ENCODE measurements at places on chromosomes 1 and 21.

DNA sequence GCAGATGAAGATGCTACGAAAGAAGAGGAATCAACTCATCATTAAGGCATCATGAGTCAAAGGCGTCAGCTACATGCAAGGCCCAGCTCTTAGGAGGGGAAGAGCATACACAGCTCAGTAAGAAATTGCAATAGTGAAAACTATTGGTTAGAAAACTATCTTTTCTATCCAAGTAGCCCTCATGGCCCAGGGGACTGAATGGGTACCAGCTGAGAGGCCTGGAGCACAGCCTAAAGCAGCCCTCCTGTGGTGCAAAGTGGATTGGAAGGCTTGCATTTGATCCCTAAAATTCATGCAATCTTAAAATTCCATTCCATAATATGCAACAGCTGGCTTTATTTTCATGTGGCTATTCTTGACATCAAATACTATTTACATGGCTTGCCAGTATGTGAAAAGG lies 251.8 kb upstream of the USP24 start:
- DNase-seq: no peak

DNA sequence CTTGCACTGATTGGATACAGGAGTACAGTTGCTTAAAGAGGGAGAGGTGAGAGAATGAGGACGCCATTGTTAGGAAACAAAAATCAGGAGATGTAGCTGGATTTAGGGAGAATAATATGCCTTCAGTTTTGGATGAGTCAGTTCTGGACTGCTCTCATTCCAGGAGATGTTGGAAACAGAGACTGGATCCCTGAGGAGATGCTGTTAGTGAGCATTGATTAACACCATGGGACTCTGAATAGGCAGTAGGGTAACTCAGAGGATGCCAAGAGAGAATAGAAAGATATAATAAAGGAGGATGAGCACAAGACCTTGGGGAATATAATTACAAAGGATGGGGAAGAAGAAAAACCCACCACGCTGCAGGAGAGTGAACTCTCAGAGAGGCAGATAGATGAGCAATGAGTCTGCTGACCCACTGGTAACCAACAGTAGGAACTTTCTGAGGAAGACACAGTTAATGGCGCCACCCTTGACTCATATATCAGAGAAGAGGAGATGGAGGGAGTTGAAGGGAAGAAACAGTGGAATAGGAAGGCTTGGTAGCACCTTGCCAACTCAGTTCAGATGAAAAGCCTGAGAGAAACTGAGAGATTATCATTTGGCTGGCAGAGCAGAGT lies 10.5 kb downstream of the KCNJ15 start:
- no peak for DNase-seq

DNA sequence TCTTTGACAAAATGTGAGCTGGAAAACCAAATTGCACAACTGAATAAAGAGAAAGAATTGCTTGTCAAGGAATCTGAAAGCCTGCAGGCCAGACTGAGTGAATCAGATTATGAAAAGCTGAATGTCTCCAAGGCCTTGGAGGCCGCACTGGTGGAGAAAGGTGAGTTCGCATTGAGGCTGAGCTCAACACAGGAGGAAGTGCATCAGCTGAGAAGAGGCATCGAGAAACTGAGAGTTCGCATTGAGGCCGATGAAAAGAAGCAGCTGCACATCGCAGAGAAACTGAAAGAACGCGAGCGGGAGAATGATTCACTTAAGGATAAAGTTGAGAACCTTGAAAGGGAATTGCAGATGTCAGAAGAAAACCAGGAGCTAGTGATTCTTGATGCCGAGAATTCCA lies 42.7 kb downstream of the CENPF start:
- DNase-seq: no peak

DNA sequence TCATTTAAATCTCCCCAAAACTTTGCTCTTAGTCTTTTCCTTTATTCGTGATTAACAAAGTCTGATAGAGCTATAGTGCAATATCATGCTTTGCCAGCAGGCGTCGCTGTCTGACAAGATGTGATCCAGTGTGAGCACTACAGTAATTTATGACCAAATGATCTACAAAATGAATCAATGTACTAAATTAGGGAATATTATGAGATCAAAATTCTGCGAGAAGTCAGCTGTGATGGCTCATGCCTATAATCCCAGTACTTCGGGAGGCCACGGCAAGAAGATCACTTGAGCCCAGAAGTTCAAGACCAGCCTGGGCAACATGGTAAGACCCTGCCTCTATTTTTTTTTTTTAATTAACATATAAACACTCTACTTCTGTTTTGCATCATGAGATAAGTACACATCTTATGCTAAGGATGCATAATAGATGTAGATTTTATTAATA lies 3.6 kb upstream of the SPSB1 start:
- DNase-seq: peak; percentile 67

- no peak for DNase-seq
Measured at GRCh38 chr1:125119024-125119441, 3934.3 kb downstream of the SRGAP2C start.

DNA sequence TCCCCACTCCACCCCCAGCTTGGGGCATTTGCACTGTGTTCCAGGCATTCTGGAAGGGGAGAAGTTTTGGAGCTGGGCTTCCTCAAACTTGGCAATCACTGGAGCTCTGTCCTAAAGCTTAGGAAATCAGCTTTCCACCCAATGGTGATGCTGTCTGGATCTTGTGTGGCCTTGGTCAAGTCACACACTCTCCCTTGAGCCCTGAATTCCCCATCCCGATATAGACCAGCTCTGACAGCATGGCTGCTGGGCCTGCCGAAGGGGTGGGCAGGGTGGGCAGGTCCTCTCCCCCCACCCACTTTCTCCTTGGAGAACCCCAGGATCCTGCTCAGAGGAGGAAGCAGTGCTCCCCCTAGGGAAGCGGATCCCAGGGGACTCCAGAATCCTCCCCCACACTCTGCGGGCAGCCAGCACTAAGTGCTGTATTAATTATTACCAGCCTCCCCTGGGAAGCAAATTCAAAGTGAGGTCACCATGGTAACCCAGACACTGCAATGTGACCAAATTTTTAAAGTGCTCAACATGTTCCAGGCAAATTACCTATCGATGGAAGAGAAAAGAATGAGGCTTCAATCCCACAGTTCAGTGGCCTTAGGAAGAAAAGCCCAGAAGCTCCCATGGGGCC lies 21.3 kb upstream of the LDLRAP1 start:
- no peak for DNase-seq

DNA sequence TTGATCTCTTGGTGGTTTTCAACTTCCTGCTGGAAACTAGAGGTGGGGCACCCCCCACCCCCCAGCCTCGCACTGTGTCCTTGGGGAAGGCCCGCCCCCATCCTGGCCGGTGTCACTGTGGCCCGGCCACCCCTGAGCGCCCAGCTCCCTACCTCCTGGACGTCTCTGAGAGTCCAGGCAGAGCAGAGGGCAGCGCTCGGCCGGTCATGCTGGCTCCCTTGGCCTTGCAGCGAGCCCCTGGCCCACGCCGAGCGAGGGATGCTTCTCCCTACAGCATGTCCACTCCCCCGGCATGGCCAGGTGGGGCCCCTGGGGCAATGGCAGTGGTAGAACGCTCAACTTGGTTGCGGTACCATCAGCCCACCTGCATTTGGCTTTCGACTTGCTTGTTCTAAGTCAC lies 28.7 kb upstream of the TRAPPC10 start:
- DNase-seq: no peak

DNA sequence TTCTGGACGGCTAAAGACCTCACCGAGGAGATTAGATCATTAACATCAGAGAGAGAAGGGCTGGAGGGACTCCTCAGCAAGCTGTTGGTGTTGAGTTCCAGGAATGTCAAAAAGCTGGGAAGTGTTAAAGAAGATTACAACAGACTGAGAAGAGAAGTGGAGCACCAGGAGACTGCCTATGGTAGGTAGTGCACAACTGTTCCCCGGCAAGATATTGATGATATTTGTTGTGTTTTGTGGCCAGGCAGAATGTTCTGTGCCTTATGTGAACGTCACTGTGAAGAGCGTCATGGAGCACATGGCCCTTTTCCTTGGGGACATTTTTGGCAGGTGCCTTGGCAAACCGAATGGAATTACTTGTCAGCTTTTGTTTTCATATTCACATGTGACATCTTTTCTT lies 191.7 kb downstream of the DISC1 start:
- DNase-seq: no peak

DNA sequence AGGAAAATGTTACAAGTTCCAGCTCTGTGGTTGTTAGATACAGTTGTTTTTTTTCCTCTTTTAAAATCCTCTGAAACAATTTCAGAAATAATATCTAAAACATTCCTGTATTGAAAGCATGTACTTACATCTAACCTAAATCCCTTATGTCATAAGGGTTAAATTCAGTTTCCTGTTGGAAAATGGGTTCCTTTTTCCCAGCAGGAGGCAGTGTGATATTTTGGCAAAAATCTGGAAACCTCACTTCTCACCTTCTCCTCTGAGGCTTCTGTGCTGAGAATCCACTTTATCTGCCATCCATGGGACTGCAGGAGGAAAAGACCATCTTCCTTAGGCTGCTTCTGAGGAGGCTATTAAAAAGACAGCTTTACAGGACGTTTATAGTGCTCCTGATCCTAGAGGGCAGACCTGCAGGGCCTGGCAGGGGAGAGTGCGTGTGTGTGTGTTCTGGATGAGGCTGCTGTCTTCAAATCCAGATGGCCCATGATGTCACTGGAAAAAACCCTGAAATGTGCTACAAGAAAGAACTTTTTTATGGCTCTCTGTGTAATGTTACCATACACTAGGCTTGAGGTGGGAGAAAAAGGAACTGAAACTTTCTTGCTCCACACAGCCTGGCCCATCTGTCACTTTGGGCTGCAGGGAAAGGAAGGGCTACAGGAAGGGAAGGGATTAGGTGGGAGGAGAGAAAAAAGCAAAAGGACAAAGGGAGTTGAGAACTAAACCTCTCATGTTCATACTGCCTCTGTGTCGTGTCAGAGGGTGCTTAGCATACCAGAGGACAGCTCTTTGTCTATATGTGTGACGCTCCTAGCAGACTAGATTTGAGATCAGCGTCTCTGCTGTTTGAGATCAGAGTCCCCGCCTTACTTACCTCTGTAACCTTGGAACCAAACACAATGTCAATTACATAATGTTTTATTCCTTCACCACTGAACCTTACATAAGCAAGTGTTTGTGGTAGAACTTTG lies 379.2 kb upstream of the SPAG17 start:
- no peak for DNase-seq

DNA sequence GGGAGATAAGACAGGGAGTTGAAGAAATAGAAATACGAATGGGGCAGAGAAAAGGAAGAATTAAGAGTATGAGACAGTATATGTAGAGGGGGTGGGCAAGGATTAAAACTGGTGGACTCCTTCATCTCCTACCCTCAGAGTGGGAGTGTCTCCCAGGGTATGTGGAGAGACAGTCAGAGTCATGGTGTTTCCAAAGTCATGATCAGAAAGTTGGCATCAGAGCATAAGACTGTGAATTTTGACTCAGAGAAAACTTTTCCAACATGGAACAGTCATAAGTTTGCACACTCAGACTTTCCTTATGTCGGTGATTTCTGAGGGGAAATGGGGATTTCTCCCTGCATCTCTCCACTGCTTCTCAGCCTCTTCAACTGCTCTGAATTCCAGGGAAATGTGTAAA lies 2.4 kb downstream of the CD84 start:
- no peak for DNase-seq

- DNase-seq: no peak
Measured at GRCh38 chr1:70672442-70672888, 261.4 kb downstream of the CTH start.

DNA sequence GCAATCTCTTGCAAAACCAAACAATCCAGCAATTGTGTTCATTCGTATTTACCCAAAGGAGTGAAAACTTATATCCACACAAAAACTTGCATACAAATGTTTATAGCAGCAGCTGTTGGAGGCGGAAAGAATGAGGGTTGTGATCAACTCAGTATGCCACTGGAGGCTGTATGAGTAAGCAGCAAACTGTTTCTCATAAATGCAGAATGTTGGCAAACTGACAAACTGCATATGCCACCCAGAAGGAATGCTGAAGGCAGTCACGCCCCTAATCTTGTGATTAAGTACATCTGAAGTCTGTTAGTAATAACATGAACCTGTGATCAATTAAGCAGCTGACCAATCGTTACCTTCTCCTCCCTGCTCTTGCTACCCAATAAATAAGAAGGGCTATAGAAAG lies 60.5 kb upstream of the CR2 start:
- DNase-seq: no peak

GRCh38 chr1:87045761-87046304 lies 131.4 kb downstream of the HS2ST1 start:
- peak; percentile 76 for DNase-seq

GRCh38 chr1:43221797-43222196 lies 48.0 kb upstream of the TMEM125 start:
- no peak for DNase-seq

DNA sequence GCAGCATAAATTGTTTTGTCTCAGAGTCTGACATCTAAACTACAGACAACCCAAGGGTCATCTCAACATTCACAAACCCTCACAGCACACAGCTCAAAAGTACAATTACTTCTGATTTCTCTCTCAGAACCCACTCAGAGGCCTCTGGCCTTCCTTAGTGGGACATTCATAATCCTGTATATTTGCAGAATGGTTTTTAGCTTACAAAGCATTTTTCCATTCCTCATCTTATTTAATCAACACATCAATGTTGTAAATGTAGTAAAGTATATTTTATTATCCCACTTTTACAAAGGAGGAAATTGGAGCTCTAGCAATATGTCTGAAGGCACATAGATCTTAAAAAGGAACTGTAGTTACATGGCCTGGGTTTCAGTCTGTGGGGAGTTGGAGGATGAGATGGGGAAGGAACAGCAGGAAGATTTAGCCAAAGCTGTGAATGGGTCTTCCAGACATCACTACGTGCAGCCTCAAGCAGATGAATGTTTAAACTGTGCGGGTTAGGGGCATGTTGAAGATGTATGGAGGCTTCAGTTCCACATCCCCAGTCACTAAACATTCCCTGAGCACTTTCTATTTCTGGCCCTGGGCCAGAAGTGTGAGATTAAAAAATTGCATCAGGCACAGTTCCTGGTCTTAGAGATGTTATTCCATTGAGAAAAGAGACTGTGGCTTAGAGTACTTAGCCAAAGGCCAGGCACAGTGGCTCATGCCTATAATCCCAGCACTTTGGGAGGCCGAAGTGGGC lies 13.3 kb downstream of the AKNAD1 start:
- DNase-seq: no peak

DNA sequence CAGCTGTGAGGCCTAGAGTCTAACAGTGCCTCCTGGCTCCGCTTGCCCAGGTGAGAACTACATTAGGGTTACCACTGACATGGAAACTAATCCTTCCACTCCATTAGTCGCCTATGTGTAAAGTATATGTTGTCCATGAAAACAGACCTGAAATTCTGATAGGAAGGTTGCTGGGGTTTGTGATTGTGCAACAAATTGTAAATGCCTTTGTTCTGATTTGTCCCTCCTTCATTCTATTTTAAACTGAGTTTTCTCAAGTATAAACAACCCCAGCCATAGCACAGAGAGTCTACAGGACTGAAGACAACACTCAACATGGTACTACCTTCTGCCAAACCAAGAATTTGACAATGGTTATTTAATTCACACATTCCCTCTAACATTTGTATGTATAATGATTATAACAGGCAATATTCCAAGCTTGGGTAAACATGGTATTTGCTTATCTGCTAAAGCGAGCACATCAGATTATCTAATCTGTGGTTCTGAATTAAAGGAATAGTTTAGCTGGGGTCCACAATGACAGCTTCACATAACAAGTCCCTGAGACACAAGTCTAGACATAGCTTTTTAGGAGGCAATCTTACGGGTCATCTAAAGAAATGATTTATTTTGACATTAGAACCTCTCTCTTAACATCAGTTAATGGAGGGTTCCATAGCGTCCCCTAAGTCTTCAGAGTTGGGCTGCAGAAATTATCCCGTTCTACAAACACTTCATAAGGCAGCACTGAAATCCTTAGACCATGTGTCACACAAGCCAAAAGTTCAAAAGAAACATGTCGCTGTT lies 633.0 kb downstream of the SMYD3 start:
- DNase-seq: no peak
